ENCODE measurements at places on chromosomes 1 and 21.
A peak's percentile ranks its signal among the peaks of the same experiment; 100 is the strongest.

- DNase-seq: no peak
Measured at GRCh38 chr1:101077849-101078248, 52.3 kb upstream of the DPH5 start.

DNA sequence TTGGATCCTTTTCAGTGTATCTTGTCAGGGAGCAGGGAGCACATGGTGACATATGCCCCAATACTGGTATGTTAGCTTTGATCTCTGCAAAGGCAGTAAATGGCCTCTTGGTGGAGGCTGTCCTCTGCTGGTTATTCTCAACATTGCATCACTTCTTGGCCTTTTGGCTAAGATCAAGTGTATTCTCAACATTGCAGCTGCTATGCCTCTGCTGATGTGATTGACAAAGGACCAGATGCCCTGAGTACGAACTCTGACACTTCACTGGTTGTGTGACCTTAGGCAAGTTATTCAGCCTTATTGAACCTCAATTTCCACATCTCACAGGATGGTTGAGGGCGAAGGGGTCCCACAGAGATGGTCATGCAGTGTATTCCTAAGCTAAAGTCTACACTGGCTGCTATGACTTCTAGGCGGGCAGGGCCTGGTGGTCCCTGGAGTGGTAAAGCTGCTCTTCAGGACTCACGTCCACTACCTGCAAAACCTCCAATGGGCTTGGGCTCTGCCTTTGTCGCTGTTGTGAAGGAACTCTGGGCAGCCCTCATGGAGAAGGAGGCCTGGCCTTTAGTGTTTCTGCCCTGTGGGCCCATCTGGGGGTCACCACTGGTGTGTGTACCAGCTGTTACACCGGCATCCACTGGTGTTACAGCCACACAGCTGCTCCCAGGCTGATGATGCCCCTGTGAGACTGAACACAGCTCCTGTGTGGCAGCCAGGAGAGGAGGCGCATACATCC, 64.8 kb downstream of the DNTTIP2 start:
- DNase-seq: peak; percentile 68

DNA sequence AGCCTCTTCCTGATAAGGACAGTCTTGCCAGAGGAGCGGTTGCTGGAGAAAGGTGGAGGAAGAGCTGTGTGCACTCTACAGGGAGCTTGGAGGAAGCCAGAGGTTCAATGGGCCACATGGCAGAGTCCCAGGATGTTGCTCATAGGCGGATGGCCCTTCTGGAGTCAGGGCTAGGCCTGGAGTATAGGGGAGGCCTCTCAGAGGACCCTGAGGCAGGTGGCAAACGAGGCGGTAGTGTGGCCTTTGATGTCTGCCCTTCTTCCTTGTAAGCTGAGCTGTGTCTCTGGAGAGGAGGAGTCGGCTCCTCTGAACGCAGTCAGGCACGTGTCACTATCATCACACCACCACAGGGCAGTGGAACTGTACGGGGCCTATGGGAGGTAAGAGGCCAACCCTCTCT, 8.6 kb downstream of the PKP1 start:
- DNase-seq: no peak

- DNase-seq: no peak
Measured at GRCh38 chr1:88333086-88333695, 350.9 kb upstream of the PKN2 start.

- DNase-seq: no peak
Measured at GRCh38 chr21:36282568-36283230, 37.3 kb upstream of the MORC3 start.

- no peak for DNase-seq
Measured at GRCh38 chr1:235878082-235878811, 11.5 kb upstream of the LYST start.
